ENCODE measurements at places on chromosomes 7 and 10. TPM values are rescaled to one million over a fixed set of nuclear protein-coding genes. Genes with fewer than 3 reads are reported as not detected.

The MUC12 gene
- total RNA-seq = 0.92 TPM

The ADCK2 gene
- total RNA-seq = 23.5 TPM

The NPC1L1 gene
- total RNA-seq = 0.14 TPM

The PSD gene
- total RNA-seq = 6.3 TPM

The BTBD16 gene
- not detected for total RNA-seq

The SPDYE6 gene
- total RNA-seq = not detected

The GHRHR gene
- not detected for total RNA-seq

The C7orf33 gene
- total RNA-seq = not detected

The LIPJ gene
- total RNA-seq = under 0.01 TPM

The SPOCK2 gene
- total RNA-seq = 0.43 TPM

The PODXL gene
- total RNA-seq = 0.83 TPM

The FAS gene
- 61.8 TPM for total RNA-seq

The PCBD1 gene
- 25.2 TPM for total RNA-seq

The NRP1 gene
- total RNA-seq = 125 TPM

The ATRNL1 gene
- total RNA-seq = 0.18 TPM

The ARHGEF35 gene
- 1.3 TPM for total RNA-seq

The GBX1 gene
- not detected for total RNA-seq

The CNTNAP2 gene
- 0.09 TPM for total RNA-seq

The NRG3 gene
- not detected for total RNA-seq

The MAP3K8 gene
- 16.1 TPM for total RNA-seq

The LRGUK gene
- 0.18 TPM for total RNA-seq

The PVRIG gene
- not detected for total RNA-seq

The TLX1 gene
- total RNA-seq = not detected

The ZNF398 gene
- 5.5 TPM for total RNA-seq

The CDHR3 gene
- total RNA-seq = 3.8 TPM

The GPR158 gene
- total RNA-seq = 0.18 TPM

The SAMD9 gene
- 10.2 TPM for total RNA-seq

The FEZF1 gene
- total RNA-seq = not detected

The SHLD2 gene
- 22.0 TPM for total RNA-seq

The LBX1 gene
- not detected for total RNA-seq

The NKX2-3 gene
- total RNA-seq = not detected

The PTF1A gene
- not detected for total RNA-seq

The UCN3 gene
- not detected for total RNA-seq

The SLC26A3 gene
- total RNA-seq = not detected

The ATOH7 gene
- total RNA-seq = not detected

The SCART1 gene
- total RNA-seq = 1.9 TPM

The SKIDA1 gene
- total RNA-seq = 0.28 TPM

The TOMM7 gene
- 258 TPM for total RNA-seq

The PRPS1L1 gene
- total RNA-seq = 0.09 TPM

The PNLIPRP3 gene
- total RNA-seq = 0.09 TPM

The ACBD7 gene
- total RNA-seq = 0.43 TPM

The OPALIN gene
- total RNA-seq = not detected

The SLC13A1 gene
- not detected for total RNA-seq

The SRRM3 gene
- 2.0 TPM for total RNA-seq

The GTF2IRD2 gene
- total RNA-seq = 10.7 TPM

The SERPINE1 gene
- total RNA-seq = 240 TPM

Measured in smooth muscle cell of bladder (primary cell).